ENCODE measurements at places on chromosomes 11 and 22.

GRCh38 chr11:11440144-11440543, 87.1 kb upstream of the CSNK2A3 start:
- DNase-seq: no peak

DNA sequence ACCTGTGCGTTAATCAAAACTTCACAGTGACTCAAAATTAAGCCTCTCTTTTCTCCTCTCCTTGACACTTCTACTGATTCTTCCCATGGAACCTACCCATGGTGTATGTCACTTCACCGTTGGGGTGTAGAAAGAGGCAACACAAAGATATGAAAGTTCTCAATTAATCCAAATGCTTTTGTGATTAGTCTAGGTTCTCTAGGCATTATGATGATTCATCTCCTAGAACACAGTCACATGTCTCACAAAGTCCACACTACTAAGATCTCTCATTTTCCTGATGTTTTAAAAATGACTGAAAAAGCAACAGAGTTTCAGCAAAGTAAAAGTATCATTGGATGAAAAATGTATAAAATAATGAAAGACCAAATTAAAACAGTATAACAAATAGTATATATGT, 13.7 kb upstream of the SCGB2A2 start:
- no peak for DNase-seq

GRCh38 chr11:115385226-115385625, 119.0 kb downstream of the CADM1 start:
- no peak for DNase-seq

GRCh38 chr22:49371325-49372110, 456.2 kb downstream of the BRD1 start:
- DNase-seq: no peak

DNA sequence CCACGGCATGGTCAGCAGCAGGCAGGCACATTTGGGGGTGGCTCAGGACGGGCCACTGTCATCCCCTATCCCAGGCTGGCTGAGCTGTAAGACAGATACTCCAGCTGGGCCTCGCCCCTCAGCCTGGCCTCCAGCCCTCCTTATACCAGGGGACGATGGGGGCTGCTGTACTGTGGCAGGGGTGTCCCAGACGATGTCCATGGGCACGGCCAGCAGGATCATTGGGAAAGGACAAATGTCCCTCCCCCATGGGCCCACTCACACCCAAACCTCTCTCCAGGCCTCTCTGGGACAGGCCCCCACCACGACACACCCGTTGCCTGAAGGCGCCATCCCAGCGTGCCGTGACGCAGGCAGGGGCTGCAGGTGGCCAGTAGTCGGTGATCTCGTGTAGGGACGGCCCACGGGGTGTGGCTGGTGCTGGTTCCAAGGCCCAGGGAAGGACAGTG, 1.5 kb upstream of the IL17REL start:
- no peak for DNase-seq

Measured in stimulated activated CD8-positive, alpha-beta memory T cell treated with anti-CD3 and anti-CD28 coated beads, Interleukin-7, amount 100 ng/mL, for 1 hour (primary cell).